ENCODE measurements at places on chromosomes 1 and 21. TPM values are rescaled to one million over a fixed set of nuclear protein-coding genes. Genes with fewer than 3 reads are reported as not detected.
A peak's percentile ranks its signal among the peaks of the same experiment; 100 is the strongest.

The PDC gene
- not detected for total RNA-seq

DNA sequence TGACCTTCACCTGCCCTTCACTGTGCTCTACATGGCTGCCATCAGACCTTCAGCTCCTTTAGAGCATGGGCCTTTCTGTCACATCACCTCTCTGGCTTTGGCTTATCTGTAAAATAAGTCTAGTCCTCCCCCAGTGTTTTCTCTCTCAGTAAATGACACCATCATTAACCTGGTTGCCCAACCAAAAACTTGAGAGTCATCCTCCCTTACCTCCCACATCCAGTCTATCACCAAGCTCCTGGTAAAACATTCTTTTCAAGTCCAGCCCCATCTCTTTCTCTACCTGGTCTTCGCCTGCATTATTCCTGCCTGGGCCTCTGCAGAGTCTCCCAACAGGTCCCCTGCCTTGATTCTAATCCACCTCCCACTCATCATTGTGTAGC lies 13.1 kb downstream of the SLC26A9 start:
- no peak for DNase-seq

DNA sequence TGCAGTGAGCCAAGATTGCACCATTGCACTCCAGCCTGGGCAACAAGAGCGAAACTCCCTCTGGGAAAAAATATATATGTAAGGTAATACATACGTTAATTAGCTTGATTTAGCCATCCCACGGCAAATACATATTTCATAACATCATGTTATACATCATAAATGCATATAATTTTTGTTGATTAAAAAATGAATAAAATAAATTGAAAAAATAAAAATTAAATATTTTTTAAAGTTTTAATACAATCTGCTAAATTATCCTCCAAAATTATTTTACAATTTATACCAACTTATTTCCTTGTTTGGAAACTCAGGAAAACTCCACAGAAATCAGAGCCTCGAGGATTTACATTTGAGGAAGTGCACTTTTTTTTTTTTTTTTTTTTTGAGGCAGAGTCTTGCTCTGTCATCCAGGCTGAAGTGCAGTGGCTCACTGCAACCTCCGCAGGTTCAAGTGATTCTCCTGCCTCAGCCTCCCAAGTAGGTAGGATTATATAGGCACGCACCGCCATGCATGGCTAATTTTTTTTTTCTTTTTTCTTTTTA lies 12.6 kb upstream of the IPO9 start:
- DNase-seq: no peak

GRCh38 chr1:36008546-36009197 lies 75.2 kb upstream of the TEKT2 start:
- no peak for DNase-seq

DNA sequence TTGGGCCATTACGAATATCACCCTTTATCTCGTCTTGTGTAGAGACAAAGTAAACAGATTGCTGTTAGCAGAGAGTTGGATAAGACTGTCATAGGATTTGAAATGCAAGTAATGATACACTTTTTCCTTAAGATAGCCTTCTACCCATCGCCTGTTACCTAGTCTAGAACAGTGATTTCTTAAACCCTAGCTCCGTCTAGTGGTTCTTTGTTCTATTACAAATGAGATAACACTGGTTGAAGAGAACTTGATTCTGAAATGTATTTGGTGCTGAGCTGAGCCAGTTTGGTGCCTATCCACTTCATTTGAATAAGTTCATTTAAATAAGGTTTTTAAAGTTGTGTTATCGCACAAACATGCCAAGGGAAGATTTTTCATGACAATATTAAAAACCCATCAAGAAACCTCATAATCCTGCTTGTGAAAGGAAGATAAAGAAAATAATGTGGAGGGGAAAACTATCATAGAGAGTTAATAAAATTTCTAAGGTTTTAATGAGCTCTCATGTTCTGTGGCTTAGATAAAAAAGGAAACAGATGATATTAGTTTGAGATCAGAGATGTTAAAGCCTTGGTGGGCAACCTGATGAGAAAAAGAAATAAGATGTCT lies 1.5 kb upstream of the KCNH1 start:
- no peak for DNase-seq

DNA sequence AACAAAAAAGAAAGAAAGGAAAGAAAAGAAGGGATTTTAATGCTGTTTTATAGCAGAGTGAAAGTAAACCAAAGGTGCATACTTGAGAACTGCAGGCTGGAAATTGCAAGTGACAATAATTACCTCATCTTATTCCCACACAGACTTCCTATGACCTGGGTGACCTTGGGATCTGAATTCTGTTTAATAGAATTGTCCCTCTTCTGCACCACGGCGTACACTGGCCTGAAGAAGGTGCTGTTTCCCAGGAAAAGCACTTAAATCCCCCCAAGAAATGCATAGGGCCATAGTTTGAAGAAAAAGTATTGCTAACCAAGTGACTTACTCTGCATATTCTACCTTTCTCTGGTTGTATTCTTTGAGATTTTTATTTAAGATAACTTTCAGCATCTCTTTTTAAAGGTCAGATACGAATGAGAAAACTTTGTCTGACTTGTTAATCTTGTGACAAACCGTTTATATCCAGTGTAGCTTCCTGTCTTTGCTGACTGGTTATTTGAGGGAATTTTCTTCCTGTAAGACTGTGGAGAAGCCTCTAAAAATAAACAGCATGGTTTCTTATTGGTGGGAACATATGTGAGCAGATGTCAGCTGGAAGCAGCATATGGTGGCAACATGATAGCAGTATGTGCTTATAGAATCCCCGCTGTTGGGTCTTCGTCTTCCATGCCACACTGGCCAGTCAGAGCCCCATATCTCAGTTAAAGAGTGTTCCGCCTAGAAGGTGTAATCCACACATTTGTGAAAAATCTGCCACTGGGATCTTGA lies 16.3 kb downstream of the TGFB2 start:
- no peak for DNase-seq

- no peak for DNase-seq
Measured at GRCh38 chr1:243827206-243827605, 22.8 kb downstream of the AKT3 start.

GRCh38 chr1:41528726-41529605 lies 44.5 kb upstream of the EDN2 start:
- peak; percentile 35 for DNase-seq

Measured in kidney (tissue), 22 donors.